ENCODE measurements at places on chromosomes 11 and 22.

DNA sequence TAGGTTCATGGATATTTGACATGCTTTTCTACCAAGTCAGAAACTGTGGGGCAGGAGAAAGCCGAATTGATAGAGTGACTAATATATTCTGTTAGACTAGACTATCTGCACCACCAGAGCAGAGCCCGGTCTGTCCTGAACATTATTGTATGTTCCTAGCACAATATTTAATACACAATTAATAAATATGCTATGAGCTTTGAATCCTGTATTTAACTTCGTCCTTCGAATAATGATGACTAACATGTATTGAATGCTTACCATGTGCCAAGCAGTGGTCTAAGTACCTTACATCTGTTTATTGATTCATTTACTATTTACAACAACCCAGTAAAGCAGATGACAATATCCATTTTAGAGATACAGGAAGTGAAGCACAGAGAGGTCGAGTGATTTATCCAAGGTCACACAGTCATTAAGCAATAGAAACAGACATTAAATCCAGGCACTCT is 44.8 kb upstream of the ANO3 start:
- DNase-seq = no peak

DNA sequence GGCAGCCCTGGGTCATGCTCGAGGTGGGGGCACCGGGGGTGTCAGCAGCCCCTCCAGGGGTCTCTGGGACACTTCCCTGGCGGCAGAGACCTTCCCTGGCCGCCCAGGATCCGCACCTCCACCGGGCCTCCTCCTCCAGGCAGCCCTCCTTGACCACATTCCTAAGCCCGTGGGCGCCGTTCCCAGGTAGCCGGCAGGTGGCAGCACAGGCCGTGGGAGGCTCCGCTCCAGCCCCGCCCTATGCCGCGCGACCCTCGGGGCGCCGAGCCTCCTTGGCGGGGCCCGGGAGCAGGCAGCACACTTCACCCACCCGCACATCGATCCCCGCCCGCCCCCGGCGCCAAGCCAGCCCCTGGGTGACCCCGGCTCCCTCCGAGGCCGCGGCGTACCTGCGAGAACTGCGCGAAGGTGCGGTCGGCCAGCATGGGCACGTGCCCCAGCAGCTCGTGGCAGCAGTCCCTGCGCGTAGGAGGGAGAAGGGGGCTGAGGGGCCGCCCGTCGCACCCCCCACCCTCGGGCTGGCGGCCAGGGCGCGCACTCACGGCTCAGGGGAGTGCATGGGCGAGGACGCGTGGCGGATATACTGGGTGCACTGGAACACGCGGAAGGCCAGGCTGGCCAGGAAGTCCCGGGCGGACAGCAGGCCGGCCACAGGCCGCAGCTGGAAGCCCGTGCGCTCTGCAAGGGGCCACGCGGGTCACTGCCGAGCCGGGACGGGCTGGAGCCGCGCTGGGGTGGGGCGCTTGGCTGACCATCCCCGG is 5.3 kb upstream of the INS start:
- no peak for DNase-seq

DNA sequence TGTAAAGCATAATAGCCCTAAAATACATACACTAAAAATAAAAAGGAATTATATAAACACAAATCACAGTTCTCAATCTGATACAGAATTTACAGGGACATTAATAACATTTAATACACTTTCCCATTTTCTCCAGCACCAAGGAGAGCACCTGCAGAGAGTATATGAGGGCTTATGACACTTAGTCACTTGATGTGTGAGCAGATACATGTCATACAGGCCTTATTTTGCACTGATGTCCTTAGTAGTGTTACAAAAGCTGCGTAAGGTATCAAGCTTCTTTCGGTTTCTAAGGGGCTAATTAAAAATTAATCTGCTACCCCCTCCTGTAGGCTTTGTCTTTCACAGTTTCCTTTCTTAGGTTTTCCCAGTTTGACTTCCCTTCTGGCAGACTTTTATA is 61.3 kb downstream of the TRIM44 start:
- no peak for DNase-seq

GRCh38 chr22:47433627-47434026 is 671.2 kb downstream of the TBC1D22A start:
- DNase-seq = no peak

- no peak for DNase-seq
Measured at GRCh38 chr11:6312106-6312505, 8.2 kb downstream of the CAVIN3 start.

GRCh38 chr11:45022294-45023064 is 71.8 kb upstream of the TP53I11 start:
- no peak for DNase-seq

DNA sequence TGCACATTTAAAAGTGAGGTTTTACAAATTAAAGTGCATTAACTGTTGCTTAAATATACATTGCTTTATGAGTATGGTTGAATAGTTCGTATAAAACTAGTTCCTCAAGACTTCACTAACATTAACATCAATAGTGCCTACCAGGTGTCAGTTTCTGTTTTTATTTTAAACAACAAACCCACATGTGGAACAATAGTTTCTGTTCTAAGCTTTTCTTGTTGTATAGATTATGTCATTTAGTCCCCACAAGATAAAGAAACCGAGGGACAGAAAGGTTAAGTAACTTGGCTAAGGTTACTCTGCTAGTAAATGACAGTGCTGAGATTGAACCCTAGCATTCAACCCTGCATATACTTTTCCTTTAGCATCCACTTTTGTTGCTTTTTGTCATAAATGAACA is 41.4 kb upstream of the ST14 start:
- no peak for DNase-seq

GRCh38 chr22:49449811-49450446 is 377.7 kb downstream of the BRD1 start:
- DNase-seq = no peak

DNA sequence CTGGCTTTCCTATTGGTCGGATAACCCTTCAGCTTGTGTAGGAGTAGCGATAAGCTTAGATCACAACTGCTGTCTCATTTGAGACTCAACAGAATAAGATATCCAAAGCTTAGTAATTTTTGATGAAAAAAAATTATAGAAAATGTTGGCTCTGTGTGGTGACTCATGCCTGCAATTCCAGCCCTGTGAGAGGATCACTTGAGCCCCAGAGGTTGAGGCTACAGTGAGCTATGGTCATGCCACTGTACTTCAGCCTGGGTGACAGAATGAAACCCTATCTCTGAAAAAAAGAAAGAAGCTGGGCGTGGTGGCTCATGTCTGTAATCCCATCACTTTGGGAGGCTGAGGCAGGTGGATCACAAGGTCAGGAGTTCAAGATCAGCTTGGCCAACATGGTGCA is 55.6 kb upstream of the RRM1 start:
- DNase-seq = no peak

DNA sequence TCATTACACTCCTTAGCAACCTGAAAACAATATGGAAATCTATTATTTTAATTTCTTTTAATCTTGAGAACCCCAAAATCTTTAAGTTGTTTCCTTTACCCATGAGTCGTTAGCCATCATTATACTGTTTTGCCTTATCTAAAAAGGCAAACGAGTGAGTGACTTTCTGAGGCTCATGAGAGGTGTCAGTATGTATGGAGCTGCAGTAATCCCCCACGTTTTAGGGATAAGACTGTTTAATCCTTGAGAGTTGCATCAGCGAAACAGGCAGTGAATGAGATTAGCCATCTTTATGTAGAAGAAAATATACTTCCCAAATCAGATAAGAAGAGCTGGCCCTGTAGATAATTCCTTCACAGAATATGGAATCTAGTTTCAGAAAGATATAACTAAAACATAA is 1147.0 kb downstream of the DLG2 start:
- no peak for DNase-seq

Data from midbrain (tissue), 1 donor.